ENCODE measurements at places on chromosomes 13 and 19. TPM values are rescaled to one million over a fixed set of nuclear protein-coding genes. Genes with fewer than 3 reads are reported as not detected.
A peak's percentile ranks its signal among the peaks of the same experiment; 100 is the strongest.

CGB5 gene
- polyA plus RNA-seq, result not detected

ZNF841 gene
- polyA plus RNA-seq, result 0.42 TPM

DNA sequence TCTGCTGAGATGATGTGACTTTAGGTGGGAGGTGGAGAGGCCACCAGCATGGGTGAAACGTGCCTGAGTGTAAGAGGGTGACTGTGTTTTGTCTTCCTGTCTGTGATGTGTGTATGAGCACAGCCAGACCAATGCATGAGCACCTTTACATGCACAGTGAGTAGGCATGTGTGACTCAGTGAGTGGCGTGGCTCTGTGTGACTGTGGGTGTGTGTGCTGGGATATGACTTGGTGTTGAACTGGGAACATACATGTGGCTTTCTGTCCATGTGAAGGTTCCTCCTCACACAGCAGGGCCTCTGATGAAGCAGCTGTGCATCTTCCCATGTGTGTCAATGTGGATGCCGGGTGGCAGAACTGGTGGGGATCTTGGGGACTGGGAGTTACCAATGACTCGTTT lies 19.9 kb upstream of the LGALS13 start:
- H3K36me3 ChIP-seq, result no peaks in the 10 kb centered on the region
- H3K4me3 ChIP-seq, result no peak overlapping the region
- no peak overlapping the region for H3K27ac ChIP-seq
- no peaks in the 10 kb centered on the region for H3K4me1 ChIP-seq
- no peak for DNase-seq
- H3K27me3 ChIP-seq, result no peaks in the 10 kb centered on the region

- peak within 1 kb of the TSS; percentile 95 for H3K27ac ChIP-seq
- no peaks in the 10 kb centered on the region for H3K27me3 ChIP-seq
- H3K4me1 ChIP-seq, result peaks cover 35% of the 10 kb centered on the region
- H3K36me3 ChIP-seq, result peaks cover 31% of the 10 kb centered on the region
- peak; percentile 99 for DNase-seq
- H3K4me3 ChIP-seq, result peak within 1 kb of the TSS; percentile 96
Measured at GRCh38 chr13:51452361-51453206, at the start of gene INTS6. INTS6 (minus strand) TSS chr13:51453036; CDS start chr13:51452525, 511 bp downstream.

DNA sequence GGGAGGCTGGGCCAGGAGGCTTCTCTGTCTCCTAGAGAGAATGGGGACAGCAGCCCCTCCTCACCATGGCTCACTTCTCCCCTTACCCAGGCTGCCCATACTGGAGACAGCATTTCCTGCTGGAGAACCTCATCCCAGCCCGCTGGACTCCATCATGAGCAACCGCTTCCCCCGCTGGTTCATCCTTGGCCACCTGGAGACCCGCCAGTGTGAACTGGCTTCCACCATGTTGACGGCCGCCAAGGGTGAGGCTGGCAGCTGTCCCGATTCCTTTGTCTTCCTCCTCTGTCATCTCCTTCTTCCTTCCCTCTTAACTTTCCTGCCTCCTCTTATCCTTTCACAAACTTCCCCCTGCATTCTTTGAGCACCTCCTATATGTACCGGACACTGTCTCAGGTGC lies 28.0 kb downstream of the ZSWIM4 start:
- H3K27me3 ChIP-seq, result no peaks in the 10 kb centered on the region
- no peak overlapping the region for H3K4me3 ChIP-seq
- DNase-seq, result no peak
- peaks cover 2% of the 10 kb centered on the region for H3K4me1 ChIP-seq
- H3K27ac ChIP-seq, result no peak overlapping the region

GRCh38 chr19:35157431-35157830 lies 2.9 kb downstream of the FXYD5 start:
- peaks cover 56% of the 10 kb centered on the region for H3K36me3 ChIP-seq
- no peak for DNase-seq
- H3K4me3 ChIP-seq, result no peak overlapping the region
- no peaks in the 10 kb centered on the region for H3K27me3 ChIP-seq
- H3K27ac ChIP-seq, result peak overlapping the region; percentile 9
